ENCODE measurements at places on chromosomes 4 and X.

- DNase-seq = no peak
These were observed 61.3 kb downstream of the HS3ST1 start for GRCh38 chr4:11367371-11367770.

- no peak for DNase-seq
These were observed 89.7 kb downstream of the PDHA2 start for GRCh38 chr4:95929448-95930064.

DNA sequence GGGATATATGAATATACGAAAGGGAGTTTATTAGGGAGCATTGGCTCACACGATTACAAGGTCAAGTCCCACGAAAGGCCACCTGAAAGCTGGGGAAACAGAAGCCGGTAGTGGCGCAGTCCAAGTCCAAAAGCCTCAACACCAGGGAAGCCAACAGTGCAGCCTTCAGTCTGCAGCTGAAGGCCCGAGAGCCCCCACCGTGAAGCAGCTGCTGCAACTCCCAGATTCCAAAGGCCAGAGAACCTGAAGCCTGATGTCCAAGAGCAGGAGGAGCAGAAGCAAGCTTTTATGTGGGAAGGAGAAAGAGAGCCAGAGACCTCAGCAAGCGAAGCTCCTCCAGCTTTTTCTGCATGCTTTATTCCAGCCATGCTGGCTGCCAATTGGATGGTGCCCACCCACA is 275.8 kb downstream of the PTTG2 start:
- DNase-seq = no peak

DNA sequence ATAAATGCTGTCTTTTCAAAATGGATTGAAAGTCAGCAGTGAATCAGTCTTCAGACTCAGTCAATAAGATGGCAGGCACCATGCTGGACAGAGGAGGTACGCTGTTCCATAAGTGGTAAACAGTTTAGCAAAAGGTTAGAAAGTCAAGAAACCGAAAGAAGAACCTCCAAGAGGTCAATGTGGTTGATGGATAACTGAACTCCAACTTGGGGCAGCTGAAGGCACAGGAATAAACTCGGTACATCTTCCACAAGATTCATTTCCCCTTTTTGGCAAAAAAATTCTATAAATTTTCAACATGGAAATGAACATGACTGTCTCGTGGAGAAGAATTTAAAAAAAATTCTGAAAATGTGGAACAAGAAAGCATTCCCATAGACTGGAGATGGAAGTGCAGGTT is 18.4 kb upstream of the SEL1L3 start:
- DNase-seq = no peak

GRCh38 chrX:12825801-12826200 is 34.6 kb downstream of the PRPS2 start:
- DNase-seq = no peak

- no peak for DNase-seq
These were observed 66.2 kb downstream of the IRF2 start for GRCh38 chr4:184408021-184408683.

DNA sequence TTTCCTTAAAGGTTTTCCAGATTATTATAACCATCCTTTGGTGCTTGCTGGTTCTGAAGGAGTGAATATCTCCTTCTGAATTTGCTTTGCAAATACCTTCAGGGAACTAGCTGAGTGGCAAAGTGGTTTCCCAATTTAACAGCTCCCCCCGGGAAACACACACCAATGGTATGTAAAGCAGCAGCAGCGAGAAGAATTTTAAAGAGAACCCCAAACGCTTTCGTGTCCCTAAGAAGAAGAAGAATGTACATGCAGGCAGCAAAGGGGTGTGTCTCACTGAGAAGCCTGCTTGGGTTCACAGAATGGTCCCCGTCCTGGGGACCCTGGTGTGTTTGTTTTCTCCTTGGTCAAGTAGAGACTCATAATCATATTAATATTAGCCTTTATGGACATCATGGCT is 4.2 kb upstream of the AKAP17A start:
- no peak for DNase-seq

DNA sequence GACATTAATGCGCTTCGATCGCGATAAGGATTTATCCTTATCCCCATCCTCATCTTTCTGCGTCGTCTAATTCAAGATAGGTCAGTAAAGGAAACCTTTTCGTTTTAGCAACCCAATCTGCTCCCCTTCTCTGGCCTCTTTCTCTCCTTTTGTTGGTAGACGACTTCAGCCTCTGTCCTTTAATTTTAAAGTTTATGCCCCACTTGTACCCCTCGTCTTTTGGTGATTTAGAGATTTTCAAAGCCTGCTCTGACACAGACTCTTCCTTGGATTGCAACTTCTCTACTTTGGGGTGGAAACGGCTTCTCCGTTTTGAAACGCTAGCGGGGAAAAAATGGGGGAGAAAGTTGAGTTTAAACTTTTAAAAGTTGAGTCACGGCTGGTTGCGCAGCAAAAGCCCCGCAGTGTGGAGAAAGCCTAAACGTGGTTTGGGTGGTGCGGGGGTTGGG is 528 bp upstream of the FGF2 start:
- no peak for DNase-seq

GRCh38 chrX:55450259-55450658 is 1.7 kb upstream of the MAGEH1 start:
- no peak for DNase-seq

DNA sequence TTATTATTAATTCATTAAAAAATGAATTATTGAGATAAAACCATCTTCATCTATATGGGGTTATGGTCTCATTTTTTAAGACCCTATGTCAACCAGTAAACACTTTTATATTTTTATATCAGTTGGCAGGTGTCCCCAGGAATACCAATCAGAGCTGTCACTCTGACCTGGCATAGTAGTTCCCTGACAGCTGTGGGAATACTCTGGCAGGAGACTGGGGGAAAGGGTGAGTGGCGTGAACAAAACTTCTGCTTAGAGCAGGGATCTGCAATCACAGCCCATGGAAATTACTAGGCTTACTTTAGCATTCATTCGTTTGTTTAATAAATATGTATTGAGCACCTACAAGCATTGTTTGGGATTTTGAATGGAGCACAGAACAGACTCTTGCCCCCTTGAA is 254.1 kb upstream of the KLF3 start:
- DNase-seq = no peak

DNA sequence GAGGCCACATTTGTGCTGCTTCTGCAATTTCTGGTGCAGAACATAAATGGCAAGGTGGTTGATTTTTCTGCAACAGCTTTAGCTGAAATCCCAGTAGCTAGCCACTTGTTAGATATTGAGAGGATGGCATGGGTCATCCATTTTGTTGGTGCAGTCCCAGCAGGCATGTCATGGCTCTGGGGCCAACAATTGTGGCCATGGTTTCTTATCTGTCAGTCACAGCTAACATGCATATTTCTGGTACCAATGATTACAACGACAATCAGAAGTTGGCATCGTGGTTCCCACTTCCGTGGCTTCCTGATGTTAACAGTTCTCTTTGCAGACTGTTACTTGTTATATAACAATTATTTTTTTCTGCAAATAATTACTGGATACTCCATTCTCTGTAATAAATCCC is 42.8 kb upstream of the PRKG2 start:
- DNase-seq = no peak

Data from WTC11 (cell line).